ENCODE measurements at places on chromosomes 3 and 15. TPM values are rescaled to one million over a fixed set of nuclear protein-coding genes. Genes with fewer than 3 reads are reported as not detected.
A peak's percentile ranks its signal among the peaks of the same experiment; 100 is the strongest.

DNA sequence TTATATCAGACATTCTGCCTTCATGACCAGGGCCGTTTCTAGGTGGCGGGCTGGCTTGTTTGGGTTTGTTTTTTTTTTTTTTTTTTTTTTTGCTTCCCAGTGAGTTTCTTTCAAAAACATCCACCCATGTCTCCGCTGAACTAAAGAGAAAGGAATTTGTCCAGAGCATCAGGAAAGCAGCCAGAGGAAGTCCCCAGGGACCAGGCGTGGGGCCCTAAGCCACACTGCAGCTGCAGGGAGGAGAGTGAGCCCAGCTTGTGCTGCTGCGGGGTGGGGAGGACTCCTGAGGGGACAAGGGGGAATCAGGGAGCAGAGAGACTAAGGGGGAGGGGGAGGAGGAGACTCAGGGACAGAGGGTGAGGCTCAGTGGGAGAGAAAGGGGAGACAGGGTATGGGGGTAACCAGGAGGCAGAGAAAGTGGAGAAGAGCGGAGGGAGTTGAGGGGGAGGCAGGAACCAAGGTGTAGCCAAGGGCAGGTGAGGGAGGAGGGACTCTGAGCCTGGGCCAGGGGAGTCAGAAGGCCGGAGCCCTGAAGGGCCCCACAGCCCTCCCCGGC, 49.5 kb downstream of the CYP11A1 start:
- no peaks in the 10 kb centered on the region for H3K4me1 ChIP-seq
- H3K27me3 ChIP-seq, result no peaks in the 10 kb centered on the region
- H3K4me3 ChIP-seq, result no peak overlapping the region
- no peak overlapping the region for H3K27ac ChIP-seq
- DNase-seq, result peak; percentile 11

AGBL1 gene
- total RNA-seq, result not detected

THUMPD3 gene
- total RNA-seq, result 65.5 TPM

CFAP100 gene
- not detected for total RNA-seq

GRCh38 chr3:9903238-9903624, 583 bp downstream of the IL17RE start:
- DNase-seq, result peak; percentile 54
- no peaks in the 10 kb centered on the region for H3K36me3 ChIP-seq
- peak overlapping the region; percentile 16 for H3K4me3 ChIP-seq

POPDC2 gene
- 0.62 TPM for total RNA-seq

All from PC-3 (cell line).